LHCN-M2 (cell line): ENCODE measurements at places on chromosomes 2 and 18.

- DNase-seq, result no peak
Observed at GRCh38 chr18:70663141-70663540, 374.3 kb downstream of the SOCS6 start.

- DNase-seq, result peak; percentile 7
Observed at GRCh38 chr2:149158957-149159356, 120.5 kb downstream of the LYPD6B start.

DNA sequence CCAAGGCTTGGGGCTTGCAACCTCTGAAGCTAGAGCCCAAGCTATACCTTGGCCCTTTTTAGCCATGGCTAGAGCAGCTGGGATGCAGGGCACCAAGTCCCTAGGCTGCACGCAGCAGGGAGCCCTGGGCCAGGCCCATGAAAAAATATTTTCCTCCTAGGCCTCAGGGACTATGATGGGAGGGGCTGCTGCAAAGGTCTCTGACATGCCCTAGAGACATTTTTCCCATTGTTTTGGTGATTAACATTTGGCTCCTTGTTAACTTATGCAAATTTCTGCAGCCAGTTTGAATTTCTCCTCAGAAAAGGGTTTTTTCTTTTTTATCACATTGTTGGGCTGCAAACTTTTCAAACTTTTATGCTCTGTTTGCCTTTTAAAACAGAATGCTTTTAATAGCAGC is 56.9 kb upstream of the LHCGR start:
- DNase-seq, result no peak

GRCh38 chr2:88903749-88904353 is 212.4 kb downstream of the RPIA start:
- DNase-seq, result peak; percentile 15

GRCh38 chr18:79982736-79983135 is 5.6 kb downstream of the TXNL4A start:
- no peak for DNase-seq

GRCh38 chr2:215917953-215918620 is 95.3 kb downstream of the MREG start:
- peak; percentile 42 for DNase-seq

DNA sequence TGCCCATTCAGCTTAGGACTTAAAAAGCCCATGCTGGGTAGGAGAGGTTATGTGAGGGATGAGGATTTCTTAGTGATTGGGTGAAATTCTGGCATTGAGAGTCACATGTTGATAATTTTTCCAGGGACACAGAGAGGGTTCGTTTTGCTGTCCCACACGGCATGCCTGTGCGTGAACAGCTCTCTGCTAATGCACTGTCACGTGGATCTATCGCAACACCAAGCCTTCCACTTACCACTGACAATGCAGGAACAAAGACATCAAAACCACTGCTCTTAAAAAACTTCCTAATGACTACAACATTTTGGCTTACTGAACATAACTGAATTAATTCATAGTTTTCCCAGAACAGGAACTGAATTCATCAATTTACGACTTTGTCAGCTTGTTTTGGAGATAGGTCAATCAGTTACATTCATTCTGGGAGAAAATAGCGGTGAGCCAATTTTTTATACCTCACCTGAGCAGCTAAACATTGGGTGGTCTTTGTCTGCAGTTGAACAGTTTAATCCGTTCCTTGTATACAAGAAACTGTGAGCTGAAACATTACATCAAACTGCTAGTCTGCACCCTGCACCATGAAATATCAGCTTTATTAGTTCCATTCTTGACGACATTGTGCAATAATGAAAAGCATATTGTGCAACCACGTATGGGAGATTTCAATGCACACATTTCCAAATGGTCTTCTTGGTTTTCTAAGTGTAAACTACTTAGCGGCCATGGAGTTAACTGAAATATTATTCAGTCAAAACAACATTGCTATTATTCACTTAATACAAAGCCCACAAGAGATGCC is 127.1 kb downstream of the LPIN1 start:
- DNase-seq, result no peak

GRCh38 chr2:234512884-234513669 is 16.2 kb upstream of the ARL4C start:
- DNase-seq, result peak; percentile 7

DNA sequence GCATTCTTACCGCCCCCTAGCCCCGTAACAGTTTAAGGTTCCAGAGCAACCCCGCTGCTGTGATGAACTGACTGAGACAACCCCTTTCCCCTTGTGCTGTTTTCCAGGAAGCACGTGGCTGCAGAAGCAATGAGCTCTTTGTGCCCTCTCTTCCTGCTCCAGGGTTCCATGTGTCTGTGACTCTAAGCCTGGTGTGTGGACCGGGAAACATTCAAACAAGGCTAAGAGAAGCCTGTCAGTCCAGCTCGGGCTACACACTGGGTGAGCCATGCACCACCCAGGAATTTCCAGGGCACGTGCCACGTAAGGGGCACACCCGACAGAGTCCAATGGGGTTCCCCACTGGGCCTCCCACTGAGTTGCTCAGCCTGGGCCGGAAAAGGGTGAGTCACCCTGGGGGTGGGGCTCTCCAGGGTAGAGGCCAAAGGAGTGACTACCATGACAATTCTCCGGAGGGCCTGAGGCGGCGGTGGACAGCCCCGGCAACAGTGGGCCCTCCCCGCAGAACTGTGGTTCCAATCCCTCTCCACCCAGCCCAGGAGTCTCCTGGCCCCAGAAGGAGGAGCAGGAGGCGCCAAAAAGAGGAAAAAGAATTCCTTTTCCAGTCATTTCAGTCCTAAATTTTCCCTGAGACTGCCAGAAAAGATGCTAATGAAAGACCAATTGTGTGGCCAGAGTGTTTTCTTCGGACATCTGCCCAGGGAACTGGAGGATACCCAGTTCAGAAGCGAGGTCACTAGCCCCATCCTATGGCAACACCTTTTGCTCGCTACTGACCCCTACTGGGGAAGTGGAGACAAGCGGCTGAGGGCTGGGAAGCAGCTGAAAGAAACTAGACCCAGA is 157.8 kb upstream of the SLC1A4 start:
- DNase-seq, result peak; percentile 98

GRCh38 chr2:80326214-80326613 is 21.7 kb upstream of the LRRTM1 start:
- DNase-seq, result peak; percentile 21

DNA sequence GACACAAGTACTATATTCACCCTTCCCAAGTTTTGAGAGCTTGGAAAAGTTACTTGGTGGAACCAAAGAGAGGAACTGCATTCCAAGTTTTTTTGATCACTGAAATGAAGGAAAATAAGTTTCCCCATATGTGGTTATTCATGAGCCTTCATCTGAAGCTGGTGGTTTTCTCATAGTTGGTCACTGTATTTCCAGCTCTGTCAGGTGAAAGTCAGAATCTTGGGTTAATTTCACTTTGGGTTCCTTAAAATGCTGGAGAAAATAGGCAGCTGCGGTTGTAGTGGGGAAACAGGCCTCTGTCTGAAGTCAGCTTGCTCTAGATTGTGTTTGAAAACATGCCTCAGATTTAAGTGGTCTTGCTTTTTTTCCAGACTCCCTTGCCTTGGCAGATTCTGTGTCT is 200.5 kb downstream of the HRH4 start:
- no peak for DNase-seq

GRCh38 chr2:132825601-132826000 is 155.6 kb upstream of the LYPD1 start:
- DNase-seq, result no peak

DNA sequence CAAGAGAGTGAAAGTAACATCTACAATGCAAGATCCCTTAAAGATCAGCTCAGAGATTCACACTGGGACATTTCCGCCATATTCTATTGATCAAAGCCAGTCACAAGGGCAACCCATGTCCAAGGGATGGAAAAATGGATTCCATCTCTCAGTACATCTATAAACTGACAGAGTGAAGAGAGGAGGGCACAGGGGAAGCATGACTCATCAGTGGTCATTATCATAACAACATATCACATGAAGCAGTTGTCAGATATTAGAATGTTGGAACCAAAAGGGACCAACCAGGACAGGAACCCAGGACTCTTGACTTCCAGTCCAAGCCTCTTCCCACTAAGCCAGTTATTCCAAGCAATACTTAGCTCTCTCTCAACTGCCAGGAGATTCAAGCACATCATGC is 54.9 kb upstream of the IGFBP2 start:
- DNase-seq, result peak; percentile 71
